ENCODE measurements at places on chromosomes 16 and 17.

DNA sequence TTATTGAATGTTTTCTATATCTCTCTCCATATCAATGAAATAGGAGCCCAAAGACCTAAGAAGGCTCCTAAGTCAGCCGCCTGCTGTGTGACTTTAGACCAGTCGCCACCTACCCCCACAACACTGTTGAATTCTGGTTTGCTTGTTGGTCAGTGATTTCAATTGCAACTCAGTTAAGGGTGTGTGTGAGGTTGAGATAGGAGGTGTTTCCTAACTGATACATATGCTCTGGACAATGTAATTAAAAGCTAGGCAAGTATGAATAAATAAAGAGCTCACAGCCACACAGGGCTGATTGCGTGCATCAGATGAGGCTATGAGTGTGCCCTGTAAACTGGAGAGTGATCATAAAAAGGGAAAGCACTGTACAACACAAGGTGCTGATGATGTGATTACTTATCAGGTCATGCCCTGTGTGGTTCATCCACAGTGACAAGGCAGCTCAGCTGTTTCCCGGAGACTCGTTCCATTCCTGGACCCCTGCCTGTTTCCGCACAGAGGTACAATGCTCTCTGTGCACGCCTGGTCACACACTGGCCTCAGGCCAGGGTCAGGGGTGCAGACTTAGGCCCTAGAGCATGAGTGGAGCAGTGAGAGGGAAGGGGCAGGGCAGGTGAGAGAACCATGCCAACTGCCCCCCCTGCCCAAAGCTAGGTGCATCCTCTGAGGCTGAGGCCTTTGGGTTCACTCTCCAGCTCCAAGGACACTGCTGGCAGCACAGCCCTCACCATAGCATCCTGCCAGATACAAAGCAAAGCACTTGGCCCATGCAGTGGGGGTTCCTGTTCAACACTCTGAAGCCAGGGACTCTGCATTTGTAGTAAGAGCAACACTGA is 3.3 kb upstream of the KRT35 start:
- DNase-seq, result no peak

GRCh38 chr17:45371414-45372324 is 54.8 kb upstream of the MAP3K14 start:
- DNase-seq, result no peak

DNA sequence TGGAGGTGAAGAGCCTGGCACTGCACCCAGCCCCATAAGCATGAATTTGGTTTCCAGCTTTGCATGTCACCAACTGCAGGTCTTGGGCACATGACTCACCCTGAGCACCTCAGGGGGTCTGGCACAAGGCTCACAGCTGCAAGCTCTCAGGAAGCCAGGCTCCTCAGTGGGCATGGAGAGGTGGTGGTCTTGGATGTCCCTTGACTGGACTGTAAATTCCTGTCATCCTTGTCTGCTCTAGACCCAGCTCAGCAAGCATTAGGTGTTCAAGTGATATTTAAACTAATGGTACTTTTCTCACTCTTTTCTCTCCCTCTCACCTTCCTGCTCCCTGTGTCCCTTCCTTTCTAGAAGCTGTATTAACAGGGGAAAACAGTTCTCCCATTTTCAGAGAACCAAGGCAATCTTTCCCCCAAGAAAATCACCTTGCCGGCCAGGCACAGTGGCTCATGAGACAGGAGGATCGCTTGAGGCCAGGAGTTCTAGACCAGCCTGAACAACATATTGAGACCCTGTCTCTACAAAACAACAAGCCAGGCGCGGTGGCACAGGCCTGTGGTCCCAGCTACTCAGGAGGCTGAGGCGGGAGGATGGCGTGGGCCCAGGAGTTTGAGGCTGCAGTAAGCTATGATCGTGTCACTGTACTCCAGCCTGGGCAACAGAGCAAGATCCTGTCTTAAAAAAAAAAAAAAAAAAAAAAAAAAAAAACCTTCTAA is 5.1 kb upstream of the KIFC3 start:
- no peak for DNase-seq

DNA sequence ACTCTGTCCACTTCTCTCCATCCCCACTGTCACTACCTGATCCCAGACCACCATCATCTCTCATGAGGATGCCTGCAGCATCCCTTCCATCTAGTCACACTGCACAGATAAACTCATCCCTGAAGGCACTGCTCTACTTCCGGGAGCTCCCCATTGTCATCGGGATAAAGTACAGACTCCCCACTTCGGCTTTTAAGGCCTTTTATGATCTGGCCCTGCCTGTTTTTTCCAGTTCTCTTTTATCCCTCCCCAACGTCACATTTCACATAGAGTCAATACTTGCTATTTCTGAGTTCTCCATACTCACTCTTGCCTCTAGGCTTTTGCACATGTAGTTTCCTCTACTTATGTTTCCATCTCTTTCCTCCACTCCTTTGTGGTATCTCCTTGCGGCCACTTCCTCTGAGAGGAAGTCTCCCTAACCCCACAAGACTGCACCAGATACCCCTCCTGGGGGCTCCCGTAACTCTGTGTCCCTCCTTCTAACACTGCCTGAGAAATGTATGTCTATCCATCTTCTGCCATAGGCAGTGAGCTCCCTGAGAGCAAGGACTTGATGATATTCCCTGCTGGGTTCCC is 66.9 kb downstream of the COPRS start:
- DNase-seq, result no peak

- DNase-seq, result peak; percentile 55
Measured at GRCh38 chr17:79045842-79046196, 21.9 kb downstream of the C1QTNF1 start.

DNA sequence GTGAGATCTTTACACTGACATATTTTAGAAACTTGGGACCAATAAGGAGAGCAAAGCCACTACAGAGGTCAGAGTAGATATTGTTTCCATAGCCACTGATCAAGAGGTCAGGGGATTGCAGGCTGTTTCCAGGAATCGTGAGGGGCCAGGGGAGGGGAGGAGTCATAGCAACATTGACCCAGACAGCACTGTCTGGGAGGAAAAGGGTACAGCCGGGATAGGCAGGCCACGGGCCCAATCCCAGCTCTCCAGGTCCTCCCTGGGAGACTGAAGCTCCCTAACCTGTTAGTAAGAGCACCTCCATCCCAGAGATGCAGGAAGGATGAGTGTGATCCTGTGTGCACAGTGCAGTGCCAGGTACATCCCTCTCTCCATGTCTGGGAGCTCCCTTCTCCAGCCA is 48.5 kb upstream of the TMEM132E start:
- DNase-seq, result no peak

DNA sequence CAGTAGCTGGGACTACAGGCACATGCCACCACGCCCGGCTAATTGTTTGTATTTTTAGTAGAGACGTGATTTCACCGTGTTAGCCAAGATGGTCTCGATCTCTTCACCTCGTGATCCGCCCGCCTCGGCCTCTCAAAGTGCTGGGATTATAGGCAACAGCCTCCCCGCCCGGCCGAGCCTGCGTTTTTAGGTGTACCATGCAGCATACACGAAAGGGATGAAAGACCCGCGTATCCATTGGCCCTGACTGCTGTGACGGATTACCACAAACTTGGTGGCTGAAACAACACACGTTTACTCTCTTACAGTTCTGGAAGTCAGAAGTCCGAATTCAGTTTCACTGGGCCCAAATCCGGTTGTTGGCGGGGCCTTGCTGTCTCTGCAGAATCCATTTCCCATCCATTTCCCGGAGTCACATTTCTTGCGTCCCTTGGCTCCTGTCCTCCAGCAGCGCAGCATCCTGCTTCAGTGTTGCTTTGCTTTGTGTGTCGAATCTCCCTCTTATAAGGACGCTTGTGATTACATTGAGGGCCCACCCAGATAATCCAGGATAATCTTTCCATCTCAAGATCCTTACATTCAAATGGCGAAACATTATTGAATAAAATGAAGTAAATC is 8.3 kb upstream of the GUCY2D start:
- DNase-seq, result no peak

Data from cerebellar nuclear complex (tissue), 1 donor.